Stimulated activated CD8-positive, alpha-beta memory T cell treated with anti-CD3 and anti-CD28 coated beads, Interleukin-4, amount 100 ng/mL, for 1 hour (primary cell): ENCODE measurements at places on chromosomes 1 and 21.

- DNase-seq, result no peak
These were observed 22.8 kb upstream of the PAPPA2 start for GRCh38 chr1:176440176-176440575.

- DNase-seq, result no peak
These were observed 5.8 kb downstream of the ATP5PB start for GRCh38 chr1:111454859-111455641.

DNA sequence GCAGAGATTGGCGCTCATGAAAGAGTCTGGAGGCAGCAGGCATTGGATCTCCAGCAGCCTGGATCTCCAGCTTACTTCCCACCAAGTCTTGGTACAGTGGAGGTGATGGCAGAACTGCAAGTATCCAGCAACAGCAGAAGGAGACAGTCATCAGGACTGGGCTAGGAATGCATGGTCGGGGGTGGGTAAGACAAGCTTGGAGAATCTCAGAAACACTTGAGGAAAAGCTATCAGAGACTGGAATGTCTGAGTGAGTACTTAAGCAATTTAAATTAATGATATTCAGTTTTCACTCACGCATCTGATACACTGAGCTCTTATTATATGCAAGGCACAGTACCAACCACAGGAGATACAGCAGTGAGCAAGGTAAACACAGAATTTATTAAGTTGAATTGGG, 9.8 kb downstream of the TMEM35B start:
- no peak for DNase-seq

- no peak for DNase-seq
These were observed 11.1 kb upstream of the KCNE1 start for GRCh38 chr21:34523019-34523555.

- no peak for DNase-seq
These were observed 18.5 kb upstream of the MTARC1 start for GRCh38 chr1:220768126-220768601.

GRCh38 chr1:36991551-36991950, 42.8 kb downstream of the GRIK3 start:
- no peak for DNase-seq

DNA sequence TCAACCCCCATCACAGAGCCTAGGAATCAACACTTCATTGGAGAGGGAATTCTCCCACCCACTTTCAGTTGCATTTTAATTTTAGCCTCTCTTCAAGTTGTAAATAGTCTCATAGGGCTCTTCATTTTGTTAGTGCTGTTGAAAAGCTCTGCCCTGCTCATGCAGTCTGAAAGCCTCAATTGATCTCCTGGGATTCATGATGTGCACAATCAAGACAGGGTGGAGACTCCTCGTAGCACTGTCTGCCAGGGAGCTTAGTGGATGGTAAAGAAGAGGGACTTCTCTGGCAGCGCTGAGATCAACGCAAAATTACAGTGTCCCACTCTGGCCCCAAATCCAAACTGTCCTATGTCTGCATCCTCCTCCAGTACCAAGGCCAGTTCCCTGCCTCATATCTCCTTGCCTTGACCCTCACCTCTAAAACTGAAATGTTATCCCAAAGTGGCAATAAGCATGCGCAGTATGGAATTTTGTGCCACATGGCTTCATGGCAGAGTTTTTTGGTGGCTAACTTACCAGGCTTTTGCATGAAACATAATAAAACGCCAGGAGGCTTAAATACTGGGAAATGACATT, 282.2 kb downstream of the CACNA1E start:
- no peak for DNase-seq

- peak; percentile 52 for DNase-seq
These were observed 450 bp upstream of the POU3F1 start for GRCh38 chr1:38046884-38047602.

DNA sequence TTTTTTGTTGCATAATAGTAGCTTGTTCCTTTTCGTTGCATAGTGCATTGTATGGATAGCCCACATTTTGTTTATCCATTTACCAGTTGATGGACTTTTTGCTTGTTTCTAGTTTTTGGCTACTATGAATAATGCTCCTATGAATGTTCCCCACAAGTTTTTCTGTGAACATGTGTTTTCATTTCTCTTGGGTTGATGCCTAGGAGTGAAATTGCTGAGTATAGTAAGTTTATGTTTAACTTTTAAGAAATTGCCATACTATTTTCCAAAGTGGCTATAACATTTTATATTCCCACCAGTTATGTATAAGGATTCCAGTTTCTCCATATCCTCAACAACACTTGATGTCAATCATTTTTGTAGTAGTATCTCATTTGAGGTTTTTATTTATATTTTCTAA, 84.8 kb upstream of the CACYBP start:
- DNase-seq, result no peak

GRCh38 chr1:71561729-71562128, 480.9 kb upstream of the ZRANB2 start:
- DNase-seq, result no peak

DNA sequence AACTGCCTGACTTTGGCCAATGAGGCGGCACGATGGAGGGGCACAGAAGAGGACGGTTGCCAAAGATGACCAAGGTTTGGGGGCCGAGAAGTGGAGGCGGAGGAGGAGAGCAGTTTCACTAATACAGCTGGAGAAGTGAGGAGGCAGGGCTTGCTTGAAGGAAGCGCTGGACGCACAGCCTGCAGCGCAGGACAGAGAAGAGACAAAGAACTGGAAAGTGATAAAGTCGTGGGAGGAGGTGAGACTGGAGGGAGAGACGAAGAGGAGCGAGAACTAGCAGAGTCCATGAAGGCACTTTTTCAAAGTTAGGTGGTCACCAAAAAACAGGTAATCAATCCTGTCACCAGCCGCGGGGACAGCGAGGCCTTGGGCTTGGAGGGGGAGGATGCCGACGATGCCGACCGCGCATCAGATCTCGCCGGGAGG, 771 bp downstream of the PACC1 start:
- no peak for DNase-seq

DNA sequence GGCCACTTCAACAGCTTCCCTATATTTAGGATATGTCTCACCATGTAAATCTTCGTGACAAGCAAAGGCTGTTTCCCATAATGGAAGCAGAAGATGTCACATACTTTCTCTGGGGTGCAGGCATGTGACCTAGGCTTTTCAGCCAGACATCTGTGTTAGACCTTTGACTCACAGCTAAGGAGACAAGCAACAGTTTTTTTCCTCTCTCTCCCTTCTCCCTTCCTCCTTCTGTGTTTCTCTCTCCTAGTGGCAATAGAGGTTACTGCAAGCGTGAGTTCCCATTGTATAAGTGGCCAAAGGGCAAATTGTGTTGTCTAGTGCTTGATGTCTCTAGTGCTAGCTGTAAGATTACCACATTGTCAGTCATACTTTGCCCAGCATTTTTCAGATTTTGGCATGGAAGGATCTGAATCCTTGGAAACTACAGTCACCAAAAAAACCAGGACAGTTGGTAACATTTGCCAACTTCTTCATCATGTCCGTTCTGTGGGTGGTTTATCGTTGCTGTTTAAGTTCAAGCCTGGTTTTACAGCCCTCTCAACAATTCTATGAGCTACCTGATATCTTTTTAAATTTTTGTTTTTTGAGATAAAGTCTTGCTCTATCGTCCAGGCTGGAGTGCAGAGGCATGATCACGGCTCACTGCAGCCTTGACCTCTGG, 44.4 kb upstream of the RABGAP1L start:
- no peak for DNase-seq

GRCh38 chr1:5769146-5769545, 223.1 kb downstream of the NPHP4 start:
- no peak for DNase-seq

- DNase-seq, result no peak
These were observed 485.9 kb downstream of the LMO4 start for GRCh38 chr1:87814573-87814972.

GRCh38 chr21:35682904-35683549, 377.3 kb downstream of the SETD4 start:
- no peak for DNase-seq

- no peak for DNase-seq
These were observed 1.7 kb downstream of the PIP5K1A start for GRCh38 chr1:151199873-151200581.

DNA sequence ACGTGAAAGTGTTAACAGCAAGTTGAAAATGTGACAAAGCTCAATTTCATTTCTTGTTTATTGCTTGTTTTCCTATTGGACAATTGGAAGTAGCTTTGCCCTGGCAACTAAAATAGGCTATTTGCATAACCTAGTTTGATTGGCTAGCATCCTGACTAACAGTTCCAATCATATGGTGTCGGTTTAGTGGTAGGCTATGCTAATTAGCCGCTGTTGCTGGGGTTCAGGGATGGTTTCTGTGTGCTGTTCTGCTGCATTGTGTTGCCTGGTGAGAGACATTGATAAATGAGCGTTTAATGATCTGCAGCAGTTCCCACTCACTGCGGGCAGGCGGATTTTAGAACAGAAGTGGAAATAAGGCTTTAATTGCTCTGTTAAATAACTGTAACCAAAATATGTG, 68.5 kb downstream of the DYRK1A start:
- no peak for DNase-seq

DNA sequence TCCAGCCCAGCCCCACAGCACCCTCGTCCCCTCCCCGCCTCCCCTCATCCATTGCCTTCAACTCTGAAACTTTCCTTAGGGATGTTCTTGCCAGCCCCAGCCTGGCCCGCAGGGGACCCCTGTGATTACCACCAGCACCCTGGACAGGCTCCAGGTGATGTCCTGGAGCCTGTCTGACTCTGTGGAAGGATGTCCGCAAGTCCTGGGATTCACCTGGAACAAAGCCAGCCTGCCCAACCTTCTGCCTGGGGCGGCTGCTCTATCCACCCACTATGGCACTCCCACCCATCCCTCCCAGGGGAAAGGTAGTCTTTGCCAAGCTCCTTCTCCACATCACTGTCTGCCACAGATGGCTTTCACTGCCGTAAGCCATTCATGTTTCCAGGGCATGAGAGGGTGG, 24.4 kb upstream of the PTPRF start:
- no peak for DNase-seq

DNA sequence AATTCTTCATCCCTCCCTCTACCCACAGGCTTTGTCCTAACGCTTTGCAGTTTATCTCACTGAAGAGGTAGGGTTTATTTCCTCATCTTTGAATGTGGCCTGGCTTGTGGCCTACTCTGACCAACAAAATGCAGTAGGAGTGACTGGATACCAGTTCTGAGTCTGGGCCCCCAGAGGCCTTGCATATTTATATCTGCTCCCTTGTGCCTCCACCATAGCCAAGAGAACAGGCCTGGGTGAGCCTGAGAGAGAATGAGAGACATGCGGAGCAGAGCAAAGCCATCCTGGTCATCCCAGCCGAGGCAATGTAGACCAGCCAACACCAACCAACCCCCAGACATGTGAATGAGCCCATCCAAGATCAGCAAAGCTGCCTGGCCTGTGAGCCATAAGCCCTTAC, 30.3 kb downstream of the SMIM12 start:
- no peak for DNase-seq

DNA sequence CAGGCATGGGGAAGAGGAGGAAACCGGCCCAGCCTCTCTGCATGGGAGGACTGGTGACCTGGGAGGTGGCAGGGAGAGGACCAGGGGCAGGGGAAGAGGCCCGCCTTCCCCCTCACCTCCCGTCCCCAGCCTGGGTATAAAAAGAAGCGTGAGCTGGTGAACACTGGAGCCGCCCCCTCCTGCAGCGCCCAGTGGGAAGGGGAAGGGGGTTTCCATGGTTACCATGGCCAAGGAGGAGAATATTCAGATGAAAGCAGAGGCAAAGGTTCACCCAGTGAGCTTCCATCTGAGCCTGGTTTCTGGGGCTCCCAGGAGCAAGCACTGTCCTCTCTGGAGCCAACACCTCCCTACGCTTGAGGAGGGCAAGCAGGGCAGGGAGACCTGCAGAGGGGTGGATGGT, 54.9 kb downstream of the ACOT7 start:
- no peak for DNase-seq

- DNase-seq, result no peak
These were observed 890 bp downstream of the GJC2 start for GRCh38 chr1:228150461-228151179.

DNA sequence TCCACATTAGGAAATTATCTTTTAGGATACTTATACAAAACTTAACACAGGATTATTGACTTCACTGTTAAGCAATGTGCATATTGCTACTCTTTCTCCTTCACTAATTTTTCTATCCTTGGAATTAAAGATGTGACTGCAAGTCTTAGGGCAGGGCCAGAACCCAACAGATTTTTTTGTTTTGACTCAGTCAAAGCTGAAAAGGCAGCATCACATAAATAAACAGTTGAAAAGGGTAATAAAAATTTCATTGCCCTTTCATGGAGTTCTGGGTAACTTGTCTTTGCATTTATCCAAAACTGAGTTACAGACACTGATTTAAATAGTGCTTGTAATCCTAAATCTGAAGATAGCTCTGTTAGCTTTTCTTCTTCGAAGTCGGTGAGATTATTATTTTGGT, 1.9 kb upstream of the TMEM35B start:
- no peak for DNase-seq

DNA sequence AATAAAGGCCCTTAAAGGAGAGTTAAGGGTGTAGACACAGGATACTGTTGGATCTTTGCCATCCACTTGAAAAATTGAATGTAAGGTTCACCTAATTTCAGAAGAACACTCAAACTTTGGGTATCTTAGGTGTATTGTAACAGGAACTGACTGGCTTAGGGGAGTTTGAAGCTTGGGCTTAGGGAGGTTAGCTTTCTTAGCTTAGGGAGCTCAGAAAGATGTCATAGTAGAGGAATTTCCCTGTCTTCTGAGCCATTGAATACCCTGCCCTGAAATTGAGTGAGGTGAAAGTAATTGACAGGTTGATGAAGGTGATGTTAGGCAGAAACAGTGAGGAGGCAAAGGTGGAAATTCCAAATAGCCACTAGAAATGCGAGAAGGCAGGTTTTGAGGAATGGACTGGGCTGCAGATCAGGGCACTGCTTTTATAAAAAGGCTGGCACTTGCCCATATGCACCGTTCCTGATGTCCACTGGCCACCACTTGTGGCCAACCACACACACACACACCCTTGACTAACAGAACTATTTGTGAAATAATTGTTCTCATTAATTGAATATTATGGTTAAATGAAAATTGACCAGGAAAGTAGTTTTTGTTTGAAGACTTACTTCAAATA, 16.5 kb downstream of the BACH1 start:
- DNase-seq, result no peak

GRCh38 chr1:26692211-26692792, 3.5 kb upstream of the ARID1A start:
- DNase-seq, result peak; percentile 63

GRCh38 chr1:1283821-1284220, 3.6 kb downstream of the SCNN1D start:
- DNase-seq, result no peak

DNA sequence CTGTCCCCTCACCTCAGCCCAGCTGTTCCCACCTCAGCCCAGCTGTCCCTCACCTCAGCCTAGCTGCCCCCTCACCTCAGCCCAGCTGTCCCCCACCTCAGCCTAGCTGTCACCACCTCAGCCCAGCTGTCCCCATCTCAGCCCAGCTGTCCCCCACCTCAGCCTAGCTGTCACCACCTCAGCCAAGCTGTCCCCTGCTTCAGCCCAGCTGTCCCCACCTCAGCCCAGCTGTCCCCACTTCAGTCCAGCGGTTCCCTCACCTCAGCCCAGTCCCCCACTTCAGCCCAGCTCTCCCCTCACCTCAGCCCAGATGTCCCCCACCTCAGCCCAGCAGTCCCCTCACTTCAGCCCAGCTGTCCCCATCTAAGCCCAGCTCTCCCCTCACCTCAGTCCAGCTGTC, 88.4 kb upstream of the CSF3R start:
- no peak for DNase-seq

GRCh38 chr1:76190749-76191424, 116.3 kb downstream of the ST6GALNAC3 start:
- DNase-seq, result no peak
